ENCODE measurements at places on chromosomes 13 and 19. TPM values are rescaled to one million over a fixed set of nuclear protein-coding genes. Genes with fewer than 3 reads are reported as not detected.

Gene SOX1
- not detected for total RNA-seq

Gene IGFL3
- total RNA-seq: not detected

Gene SPPL2B
- total RNA-seq: 25.1 TPM

Gene ZNF135
- 0.34 TPM for total RNA-seq

Gene NPHS1
- total RNA-seq: not detected

Gene FBXO17
- total RNA-seq: 15.8 TPM

Gene ANGPTL8
- not detected for total RNA-seq

Gene HIPK4
- under 0.01 TPM for total RNA-seq

Gene CALR3
- total RNA-seq: not detected

Gene GRK1
- not detected for total RNA-seq

Gene SEMA6B
- total RNA-seq: 41.9 TPM

Gene PTH2
- not detected for total RNA-seq

Gene ELSPBP1
- total RNA-seq: not detected

All from dermis lymphatic vessel endothelial cell (primary cell).